GM12864 (cell line): ENCODE measurements at places on chromosomes 13 and 19.
A peak's percentile ranks its signal among the peaks of the same experiment; 100 is the strongest.

GRCh38 chr19:55358943-55359908 lies 3.8 kb downstream of the GARIN5B start:
- no peak for DNase-seq

DNA sequence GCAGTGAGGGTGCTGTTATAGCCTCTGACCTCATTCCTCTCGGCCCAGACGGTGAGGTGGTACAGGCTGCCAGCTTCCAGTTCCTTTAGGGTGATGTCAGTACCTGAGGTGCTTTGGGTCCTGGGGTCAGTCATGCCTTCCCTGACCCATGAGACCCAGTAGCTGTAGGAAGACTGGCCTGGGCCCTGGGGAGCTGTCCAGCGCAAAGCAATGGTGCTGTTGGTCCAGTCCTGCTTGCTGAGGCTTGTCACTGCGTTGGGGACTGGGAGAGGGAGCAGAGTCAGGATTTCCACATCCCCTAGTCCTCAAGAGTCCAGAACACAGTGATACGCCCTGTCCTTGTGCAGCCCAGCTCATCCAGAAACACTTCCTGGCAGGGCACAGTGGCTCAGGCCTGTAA lies 10.7 kb downstream of the PTPRH start:
- no peak for DNase-seq

GRCh38 chr13:56352361-56352760 lies 788.4 kb upstream of the PRR20A start:
- no peak for DNase-seq

- DNase-seq, result no peak
These were observed 196.7 kb downstream of the TBC1D4 start for GRCh38 chr13:75285310-75285709.

DNA sequence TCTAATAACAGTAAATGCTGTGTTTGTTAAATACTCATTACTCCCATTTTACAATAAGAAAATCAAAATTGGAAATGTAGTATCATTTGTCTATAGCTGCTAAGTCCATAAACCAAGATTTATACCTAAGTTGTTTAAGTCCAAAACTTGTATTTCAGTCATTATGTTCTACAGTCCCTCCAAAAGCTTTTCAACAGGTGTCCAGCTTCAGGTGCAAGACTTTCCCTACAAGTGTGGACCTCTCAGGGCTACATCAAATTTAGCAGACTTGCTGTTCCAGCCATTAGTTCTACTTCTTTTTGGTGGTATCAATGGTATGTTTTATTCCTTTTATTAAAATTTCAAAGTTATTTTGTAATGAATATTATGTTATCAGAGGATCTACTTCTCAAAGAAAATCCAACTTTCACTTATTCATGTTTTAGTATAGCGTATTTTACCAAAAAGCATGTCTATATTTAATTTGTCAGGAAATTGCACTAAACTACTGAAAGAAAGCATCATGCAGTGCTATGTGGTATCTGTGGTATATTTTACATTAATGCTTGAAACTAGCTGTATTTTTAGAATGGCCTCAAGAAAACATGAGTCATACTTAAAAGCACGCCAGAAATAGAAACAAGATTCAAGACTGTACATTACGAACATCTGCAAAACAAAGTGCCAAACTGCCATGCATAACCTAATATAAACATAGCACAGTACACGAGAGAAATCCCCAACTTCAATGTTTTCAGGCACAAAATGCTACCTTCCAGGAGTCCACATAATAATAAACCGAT lies 44.5 kb downstream of the VWA8 start:
- peak; percentile 83 for DNase-seq

GRCh38 chr19:17602872-17603510 lies 47.5 kb downstream of the COLGALT1 start:
- DNase-seq, result no peak

- no peak for DNase-seq
These were observed 9.8 kb upstream of the GNA15 start for GRCh38 chr19:3125900-3126524.

DNA sequence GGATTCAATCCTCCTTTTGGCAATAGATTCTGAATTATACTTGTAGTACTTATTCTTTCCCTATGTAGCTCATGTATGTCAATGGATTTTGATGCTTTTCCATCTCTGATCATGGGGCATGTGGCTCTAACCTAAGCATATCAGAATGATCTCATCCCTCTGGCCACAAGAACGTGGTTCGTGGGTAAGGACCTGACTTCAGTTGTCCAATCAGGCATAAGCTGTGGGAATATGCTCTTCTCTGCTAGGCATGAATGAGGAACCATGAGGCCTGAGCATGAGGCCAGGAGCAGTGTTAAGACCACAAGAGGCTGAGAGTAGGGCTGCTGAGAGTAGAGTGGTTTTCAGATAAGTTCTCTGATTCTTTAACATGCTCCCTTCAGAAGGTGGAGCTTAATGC lies 292.4 kb upstream of the TSHZ3 start:
- no peak for DNase-seq

DNA sequence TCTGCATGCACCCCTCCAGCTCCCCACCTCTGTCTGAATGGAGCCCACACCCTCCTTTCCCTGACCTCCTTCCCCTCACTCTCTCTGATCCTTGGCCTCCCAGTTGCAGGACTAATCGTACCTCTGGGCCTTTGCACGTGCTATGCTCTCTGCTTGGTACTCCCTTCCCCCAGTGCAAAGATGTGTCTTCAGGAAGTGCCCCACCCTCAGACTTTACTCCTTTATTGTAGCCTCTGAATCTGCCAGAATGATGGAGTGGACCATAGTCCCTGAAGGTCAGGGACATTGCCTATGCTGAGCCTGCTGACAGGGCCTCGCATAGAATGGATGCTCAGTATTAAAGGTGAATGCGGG lies 1.3 kb upstream of the JUND start:
- DNase-seq, result no peak

DNA sequence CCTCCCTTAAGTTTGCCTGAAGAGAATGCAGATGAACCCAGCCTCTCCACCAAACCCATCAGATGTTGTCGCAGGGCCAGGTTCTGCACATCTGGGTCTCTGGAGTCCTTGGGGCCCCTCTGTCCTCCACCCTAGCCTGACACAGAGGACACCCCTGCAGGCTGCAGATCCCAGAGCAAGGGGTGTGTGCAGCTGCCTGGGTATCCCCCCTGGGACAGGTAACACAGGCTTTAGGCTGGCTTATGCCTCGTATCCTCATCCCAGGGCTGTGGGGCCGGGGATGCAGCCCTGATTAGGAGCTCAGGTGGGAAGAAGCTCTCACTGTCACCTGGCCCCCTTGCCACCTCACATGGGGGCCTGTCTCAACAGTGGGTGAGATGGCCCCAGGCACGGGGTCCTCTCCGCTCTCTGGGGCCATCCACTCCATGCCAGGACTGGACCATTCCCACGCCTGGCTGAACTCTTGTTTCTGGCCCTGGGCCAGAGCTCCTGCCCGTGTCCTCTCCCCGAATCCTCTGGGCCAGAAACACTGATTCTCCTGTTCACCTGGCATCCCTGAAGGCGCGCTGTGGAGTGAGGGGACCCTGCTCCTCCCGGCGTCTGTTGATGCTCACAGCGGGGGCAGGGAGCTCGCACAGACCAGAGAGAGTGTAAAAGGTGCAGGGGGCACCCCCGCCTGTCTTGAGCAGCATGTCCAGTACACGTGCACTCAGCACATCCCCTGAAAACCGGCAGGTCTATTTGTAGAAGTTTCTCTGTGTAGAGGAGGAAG lies 38.7 kb upstream of the TPM4 start:
- no peak for DNase-seq

- no peak for DNase-seq
These were observed 10.5 kb downstream of the AP1M1 start for GRCh38 chr19:16208064-16208759.

GRCh38 chr19:15935167-15935702 lies 906 bp upstream of the CYP4F11 start:
- DNase-seq, result no peak

DNA sequence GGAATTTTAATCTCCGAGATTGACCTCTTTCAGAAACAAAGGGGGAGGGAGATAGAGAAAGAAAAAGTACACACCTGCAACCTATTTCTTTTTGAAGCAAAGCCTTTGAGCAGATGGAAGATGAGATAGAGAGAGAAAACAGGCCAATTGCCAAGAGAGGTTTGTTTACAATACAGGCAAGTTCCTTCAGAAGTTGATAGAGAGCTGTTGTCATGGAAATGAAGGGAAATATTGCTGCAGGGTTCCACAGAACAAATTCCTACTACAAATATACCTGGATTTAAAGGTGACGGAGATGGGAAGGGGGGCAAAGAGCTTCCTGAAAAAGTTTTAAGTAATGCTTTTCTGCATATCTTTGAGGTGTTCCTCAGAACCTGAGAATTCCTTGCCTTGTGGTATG lies 388.4 kb downstream of the NDFIP2 start:
- DNase-seq, result no peak

DNA sequence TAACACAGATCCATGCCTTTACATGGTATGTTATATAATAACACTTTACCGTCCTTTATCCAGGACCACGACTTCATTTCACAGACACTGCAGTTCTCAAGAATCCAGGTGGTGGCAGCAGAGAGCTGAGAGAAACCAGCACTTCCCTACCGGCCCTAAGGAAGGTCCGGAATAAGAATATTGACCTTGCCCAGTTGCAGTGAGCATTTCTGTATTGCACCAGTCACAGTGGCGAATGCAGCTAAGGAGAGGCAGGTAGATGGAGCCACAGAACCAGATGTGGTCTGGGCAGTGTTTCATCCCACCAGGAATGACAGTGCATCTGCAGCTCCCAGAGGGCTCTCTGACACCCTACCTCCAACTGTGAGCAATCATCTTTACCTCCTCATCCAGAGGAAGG lies 44.6 kb downstream of the ZNF787 start:
- no peak for DNase-seq

- DNase-seq, result no peak
These were observed 6.7 kb upstream of the DIAPH3 start for GRCh38 chr13:60170414-60170813.

GRCh38 chr13:112819816-112820215 lies 130.0 kb downstream of the ATP11A start:
- DNase-seq, result no peak

DNA sequence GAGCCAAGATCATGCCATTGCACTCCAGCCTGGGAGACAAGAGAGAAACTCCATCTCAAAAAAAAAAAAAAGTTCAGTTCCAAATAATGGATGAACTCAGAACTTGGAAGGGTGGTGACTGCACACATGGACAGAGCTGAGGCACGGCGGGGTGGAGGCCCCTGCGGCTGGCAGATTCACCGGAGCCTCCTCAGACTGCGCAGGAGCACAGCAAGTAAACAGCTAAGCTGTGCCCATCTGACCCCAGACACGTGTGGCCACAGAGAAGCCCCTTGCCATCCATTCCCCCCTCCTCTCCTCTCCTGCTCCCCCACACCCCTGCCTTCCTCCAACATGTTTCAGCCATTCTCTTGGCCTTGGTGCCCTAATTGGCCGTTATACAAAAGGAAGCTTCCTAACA lies 15.6 kb upstream of the PROZ start:
- no peak for DNase-seq

GRCh38 chr19:3154957-3155736 lies 19.3 kb downstream of the GNA15 start:
- peak; percentile 80 for DNase-seq

GRCh38 chr13:110411688-110412059 lies 104.6 kb downstream of the COL4A2 start:
- no peak for DNase-seq

- DNase-seq, result no peak
These were observed 33.4 kb downstream of the FAM124A start for GRCh38 chr13:51255556-51255955.

GRCh38 chr13:78430166-78430791 lies 173.1 kb downstream of the POU4F1 start:
- no peak for DNase-seq

DNA sequence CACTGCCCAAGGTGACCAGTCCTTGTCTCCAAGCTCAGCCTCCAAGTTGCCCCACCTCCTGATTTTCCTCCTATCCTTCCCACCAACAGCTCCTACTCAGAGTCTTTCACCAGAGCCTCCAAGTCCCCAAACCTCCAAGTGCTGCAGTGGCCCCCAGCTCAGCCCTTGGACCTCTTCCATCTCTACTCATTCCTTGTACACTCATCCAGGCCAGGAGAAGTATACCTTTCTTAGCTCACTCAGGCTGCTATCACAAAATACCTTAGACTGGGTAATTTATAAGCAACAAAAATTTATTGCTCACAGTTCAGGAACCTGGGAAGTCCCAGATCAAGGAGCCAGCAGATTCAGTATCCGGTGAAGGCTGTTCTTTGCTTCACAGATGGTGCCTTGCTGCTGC lies 11.3 kb downstream of the ATP7B start:
- no peak for DNase-seq

DNA sequence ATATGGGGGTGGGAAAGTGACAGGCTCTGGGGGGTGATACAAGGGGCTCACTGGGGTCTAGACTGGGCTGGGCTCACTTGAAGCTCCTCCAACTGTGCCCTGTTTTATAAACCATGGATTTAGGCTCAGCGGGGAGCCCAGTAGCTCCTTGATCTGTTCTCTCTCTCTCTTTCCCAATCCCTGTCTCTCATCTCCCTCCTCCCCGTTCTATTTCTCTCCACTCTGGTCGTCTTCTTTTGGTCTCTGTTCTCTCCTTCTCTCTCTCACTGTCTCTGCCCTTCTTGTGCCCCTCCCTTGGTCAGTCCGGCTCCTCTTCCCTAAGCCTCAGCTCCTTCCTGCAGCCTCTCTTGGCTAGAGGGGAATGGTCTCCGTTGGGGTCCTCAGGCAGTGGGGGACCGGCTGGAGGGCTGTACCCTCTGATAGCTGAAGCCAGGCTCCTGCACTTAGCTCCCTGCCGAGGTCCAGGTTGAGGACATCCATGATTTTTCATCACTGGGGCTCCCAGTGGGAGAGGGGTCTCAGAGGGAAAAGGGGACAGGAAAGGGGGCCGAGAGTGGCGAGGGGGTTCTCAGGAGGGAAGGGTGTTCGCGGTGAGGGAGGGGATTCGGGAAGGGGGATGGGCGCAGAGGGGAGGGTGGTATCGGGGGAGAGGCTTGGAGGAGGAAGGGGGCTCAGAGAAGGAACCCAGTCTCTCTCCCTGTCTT lies 8.5 kb downstream of the UNC13A start:
- DNase-seq, result no peak

DNA sequence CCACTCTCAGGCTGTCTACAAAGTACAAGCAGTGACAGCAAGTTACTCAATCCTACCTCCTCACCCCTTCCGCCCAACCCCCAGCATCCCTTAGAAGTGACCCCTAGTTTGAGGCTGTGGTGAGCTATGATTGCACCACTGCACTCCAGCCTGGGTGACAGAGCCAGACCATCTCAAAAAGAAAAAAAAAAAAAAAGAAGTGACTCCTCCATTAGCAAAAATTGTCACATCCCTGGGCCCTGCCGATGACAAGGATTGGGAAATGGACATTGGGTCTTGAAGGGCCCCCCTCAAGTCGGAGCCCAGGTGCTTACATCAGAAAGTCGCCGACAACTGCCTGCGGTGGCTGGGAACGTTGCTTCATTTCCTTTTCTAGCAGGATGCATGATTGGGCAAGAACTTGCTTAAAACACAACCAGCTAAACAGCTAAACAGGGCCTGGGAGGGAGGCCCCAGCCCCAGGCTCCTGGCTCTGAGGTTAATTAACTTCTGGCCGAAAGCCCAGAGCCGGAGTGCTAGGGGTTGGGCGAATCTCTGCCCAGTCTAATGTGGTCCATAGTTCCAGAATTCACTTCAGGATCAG lies 15.3 kb downstream of the RAB3D start:
- peak; percentile 64 for DNase-seq

GRCh38 chr19:862581-863314 lies 3.3 kb downstream of the CFD start:
- no peak for DNase-seq

GRCh38 chr19:58558066-58558622 lies at the start of gene UBE2M:
UBE2M (minus strand) TSS chr19:58558611; CDS start chr19:58558381, 230 bp downstream.
- no peak for DNase-seq
